GM12865 (cell line): ENCODE measurements at places on chromosomes 13 and 19.
A peak's percentile ranks its signal among the peaks of the same experiment; 100 is the strongest.

DNA sequence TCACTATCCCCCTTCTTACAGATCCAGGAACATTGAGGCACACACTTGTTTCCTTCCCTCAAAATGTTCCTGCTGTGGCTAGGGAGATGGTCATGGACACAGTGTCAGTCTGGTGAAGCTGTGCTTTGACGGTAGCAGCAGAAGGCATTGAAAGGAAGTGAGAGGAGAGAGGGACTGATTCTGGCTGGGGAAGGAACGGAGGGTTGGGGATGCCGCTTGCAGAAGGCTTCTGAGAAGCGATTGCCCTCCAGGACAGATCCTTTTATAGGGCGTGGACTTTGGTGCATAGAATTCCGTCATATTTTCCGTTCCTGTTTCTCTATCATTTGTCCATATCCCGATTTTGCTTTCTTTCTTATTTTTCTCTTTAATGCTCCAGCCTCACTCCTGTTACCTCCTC is 14.1 kb upstream of the MYH14 start:
- DNase-seq, result no peak

DNA sequence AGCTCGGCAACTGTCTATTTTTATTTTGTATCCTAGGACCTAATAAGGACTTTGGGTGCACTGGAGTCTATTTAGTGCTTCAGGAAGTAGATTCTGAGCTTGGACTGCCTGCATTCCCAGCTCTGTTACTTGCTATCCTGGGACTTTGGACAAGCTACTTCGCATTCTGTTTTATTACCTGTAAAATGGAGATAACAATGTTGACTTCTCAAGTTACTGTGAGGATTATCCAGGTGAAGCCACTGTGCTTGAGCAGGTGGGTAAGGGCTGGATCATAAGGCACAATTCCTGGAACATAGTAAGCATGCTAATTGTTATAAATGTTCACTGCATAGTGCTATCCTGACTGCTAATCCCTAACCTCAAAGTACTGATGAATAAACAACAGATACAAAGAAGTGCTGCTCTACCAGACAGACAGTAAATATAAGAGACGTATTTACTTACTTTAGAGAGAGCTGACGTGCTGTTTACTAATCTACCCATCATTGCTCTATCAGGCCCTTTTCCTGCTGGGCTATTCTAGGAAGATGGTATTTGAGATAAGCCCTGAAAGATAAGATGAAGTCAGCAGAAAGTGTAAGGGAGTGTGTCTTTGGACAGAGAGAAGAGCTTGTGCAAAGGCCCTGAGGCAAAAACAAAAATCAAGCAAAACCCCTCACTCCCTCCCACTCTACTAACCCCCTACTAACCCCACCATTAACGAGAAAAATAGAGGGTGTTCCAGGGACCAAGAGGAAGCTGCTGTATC is 50.8 kb upstream of the FLT1 start:
- DNase-seq, result no peak

DNA sequence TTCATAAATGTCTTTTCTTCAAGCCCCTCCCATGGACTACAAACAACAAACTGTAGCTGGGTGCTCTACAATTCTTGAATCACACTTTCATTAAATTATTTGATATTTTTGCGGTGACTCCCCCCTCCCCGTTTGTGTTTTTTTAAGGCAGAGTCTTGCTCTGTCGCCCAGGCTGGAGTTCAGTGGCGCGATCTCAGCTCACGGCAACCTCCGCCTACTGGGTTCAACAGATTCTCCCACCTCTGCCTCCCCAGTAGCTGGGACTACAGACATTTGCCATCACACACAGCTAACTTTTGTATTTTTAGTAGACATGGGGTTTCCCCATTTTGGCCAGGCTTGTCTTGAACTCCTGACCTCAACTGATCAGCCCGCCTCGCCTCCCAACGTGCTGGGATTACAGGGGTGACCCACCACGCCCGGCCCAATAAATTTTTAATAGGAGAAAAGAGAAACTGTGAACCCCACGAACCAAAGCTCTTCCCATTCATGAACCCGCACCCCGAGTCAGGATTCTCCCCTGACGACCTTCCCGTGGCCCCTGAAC is 703 bp downstream of the ZNF506 start:
- peak; percentile 33 for DNase-seq

DNA sequence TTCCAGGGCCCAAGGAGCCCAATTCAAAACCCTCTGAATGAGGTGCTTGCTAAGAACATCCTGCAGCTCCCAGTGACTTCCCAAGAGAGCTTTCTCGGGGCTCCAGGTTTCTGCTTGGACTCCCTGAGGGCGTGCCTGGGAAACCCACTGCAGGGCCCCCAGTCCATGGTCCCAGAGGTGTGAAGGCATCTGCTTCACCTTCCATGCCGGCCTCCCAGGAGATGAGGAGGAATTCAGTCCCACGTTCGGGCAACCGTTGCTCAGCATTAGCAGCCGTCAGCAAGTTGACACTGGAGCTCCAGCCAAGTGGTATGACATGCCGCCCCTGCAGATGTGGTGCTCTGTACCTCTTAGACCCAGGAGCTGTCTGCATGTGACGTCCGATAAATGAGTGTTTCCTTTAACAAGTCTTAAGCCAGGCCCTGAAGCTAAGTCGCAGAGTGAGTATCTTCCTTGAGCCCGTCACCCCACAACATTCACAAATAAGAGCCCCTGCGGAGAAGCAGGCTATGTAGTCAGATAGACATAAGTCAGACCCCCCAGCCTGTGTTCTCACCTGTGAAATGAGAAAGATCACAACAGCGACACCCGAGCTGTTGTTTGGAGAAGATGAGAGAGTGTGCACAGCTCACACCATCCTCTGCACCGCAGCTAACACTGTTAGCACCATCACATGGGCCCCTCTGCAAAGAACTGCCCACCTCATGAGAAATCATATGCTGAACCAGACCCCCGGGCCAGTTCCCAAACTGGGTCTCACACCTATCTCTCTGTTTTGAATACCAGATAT is 150.3 kb downstream of the KATNAL1 start:
- peak; percentile 23 for DNase-seq

- peak; percentile 41 for DNase-seq
Measured at GRCh38 chr19:47229676-47230053, 1.3 kb downstream of the BBC3 start.

DNA sequence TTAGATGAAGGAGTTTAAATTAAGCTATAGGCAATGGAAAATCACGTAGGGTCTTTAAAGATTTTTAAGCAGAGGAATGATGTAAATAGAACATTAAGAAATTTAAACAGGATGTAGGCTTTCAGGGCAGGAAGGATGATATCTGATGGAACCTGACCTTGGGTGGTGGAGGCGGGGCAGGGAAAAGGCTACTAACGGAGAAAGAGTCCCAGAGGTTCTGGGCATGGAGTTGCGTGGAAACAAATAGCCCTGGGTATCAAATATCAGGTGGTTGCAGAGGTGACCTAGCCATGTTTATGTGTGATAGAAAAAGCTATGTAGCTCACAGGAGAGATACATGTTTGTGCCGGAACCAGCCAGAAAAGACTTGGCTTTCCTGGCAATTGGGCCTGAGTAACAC is 7.8 kb upstream of the CDK8 start:
- DNase-seq, result no peak

- no peak for DNase-seq
Measured at GRCh38 chr19:2208975-2209374, 27.2 kb downstream of the PLEKHJ1 start.
